PC-9 (cell line): ENCODE measurements at places on chromosomes 1 and 21.

- no peak overlapping the region for H3K27ac ChIP-seq
- DNase-seq = no peak
- H3K4me3 ChIP-seq = no peak overlapping the region
- H3K4me1 ChIP-seq = no peaks in the 10 kb centered on the region
- H3K27me3 ChIP-seq = no peaks in the 10 kb centered on the region
Measured at GRCh38 chr1:68917456-68917855, 420.6 kb upstream of the DEPDC1 start.

- H3K27me3 ChIP-seq = no peaks in the 10 kb centered on the region
- peaks cover 14% of the 10 kb centered on the region for H3K4me1 ChIP-seq
- no peak overlapping the region for H3K4me3 ChIP-seq
Measured at GRCh38 chr1:37949524-37950152, 2.8 kb upstream of the INPP5B start.

- no peaks in the 10 kb centered on the region for H3K36me3 ChIP-seq
- H3K4me1 ChIP-seq = no peaks in the 10 kb centered on the region
- no peak overlapping the region for H3K4me3 ChIP-seq
- no peak overlapping the region for H3K27ac ChIP-seq
Measured at GRCh38 chr1:53372501-53372951, 44.7 kb upstream of the LRP8 start.

DNA sequence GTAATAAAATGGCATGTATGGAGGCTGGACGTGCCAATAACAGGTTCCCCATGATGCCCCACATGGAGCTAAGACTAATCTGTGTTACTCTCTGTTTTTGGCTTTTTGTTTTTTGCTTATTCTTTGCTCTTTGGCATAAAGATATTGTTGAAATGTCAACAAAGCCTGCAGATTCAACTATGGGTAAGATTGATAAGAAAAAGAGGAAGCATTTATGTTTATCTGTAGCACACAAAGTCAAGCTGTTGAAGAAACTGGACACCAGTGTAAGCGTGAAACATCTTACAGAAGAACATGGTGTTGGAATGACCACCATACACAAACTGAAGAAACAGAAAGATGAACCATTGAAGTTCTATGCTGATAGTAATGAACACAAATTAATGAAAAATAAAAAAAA is 402.7 kb downstream of the LTN1 start:
- H3K4me3 ChIP-seq = no peak overlapping the region
- H3K27me3 ChIP-seq = no peaks in the 10 kb centered on the region
- no peak for DNase-seq
- 0 out of 2 replicates have a peak, but pooled peaks cover 6% of the 10 kb centered on the region for H3K4me1 ChIP-seq
- no peak overlapping the region for H3K27ac ChIP-seq
